ENCODE measurements at places on chromosomes 2 and 18.

- no peak for DNase-seq
These were observed 72.5 kb downstream of the RIF1 start for GRCh38 chr2:151482171-151482725.

DNA sequence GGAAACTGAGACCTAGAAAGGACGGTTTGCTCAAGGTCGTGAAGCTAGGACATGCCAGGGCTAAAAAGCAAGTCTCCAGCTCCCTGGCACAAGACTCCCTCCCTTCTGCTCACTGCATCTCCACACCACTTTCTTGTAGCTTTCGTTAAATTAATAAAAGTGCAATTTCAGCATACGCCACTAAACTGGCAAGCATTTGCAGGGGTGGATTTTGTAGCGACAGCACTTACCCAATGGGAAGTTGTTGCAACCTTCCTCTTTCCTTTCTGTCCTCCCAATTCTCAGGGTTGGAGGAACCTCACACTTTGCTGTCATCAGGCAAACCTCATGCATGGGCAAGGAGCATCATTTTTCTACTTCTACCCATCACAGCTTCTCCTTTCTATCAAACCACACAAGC is 7.4 kb upstream of the RHOB start:
- no peak for DNase-seq

DNA sequence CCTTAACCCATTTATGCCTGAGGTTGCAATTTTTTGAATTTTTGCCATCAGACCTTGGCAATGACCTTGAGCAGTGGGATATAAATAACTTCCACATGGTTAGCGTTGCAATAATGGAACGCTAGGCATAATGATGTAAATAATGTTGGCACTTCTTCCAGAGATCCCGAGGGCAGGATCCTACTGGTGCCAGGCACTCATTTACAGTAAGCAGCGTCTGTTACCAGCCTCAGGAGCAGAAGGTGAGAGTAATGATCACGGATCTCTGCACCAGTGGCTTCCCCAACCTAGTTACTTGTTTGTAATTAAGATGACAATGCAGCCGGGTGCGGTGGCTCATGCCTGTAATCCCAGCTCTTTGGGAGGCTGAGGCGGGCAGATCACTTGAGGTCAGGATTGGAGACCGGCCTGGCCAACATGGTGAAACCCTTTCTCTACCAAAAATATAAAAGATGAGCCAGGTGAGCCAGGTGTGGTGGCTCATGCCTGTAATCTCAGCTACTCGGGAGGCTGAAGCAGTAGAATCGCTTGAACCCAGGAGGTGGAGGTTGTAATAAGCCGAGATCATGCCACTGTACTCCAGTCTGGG is 41.9 kb downstream of the CPO start:
- no peak for DNase-seq

DNA sequence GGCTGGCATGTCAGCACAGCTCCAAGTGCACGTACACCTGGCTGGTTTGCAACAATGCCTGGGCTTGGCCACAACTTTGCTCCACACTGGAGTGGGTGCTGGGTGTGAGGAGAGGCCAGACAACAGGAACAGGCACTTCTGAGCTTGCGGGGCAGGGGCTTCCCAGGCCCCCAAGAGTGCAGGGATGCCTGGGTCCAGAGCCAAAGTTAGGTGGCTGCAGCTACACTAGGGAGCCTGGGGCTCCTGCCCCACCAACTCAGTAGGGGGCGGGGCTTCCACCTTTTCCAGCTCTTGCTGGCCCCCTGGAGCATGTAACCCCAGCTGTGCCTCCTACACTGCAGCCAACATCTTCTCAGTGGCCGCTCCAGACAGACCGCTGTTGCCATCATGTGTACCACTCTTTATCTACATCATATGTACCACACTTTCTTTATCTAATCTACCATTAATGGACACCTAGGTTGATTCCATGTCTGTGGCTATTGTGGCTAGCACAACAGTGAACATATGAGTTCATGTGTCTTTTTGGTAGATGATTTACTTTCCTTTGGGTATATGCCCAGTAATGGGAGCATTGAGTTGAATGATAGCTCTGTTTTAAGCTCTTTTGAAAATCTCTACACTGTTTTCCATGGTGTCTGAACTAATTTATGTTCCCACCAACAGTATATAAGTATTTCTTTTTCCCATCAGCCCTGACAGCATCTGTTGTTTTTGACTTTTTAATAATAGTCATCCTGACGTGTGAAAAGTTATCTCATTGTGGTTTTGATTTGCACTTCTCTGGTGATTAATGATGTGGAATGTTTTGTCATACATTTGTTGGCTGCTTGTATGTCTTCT is 87.9 kb downstream of the ZNF804A start:
- DNase-seq, result no peak

GRCh38 chr2:230914886-230915285 is 10.2 kb downstream of the GPR55 start:
- no peak for DNase-seq

GRCh38 chr18:61713502-61713901 is 179.3 kb downstream of the RNF152 start:
- DNase-seq, result no peak
